ENCODE measurements at places on chromosomes 1 and 21.

DNA sequence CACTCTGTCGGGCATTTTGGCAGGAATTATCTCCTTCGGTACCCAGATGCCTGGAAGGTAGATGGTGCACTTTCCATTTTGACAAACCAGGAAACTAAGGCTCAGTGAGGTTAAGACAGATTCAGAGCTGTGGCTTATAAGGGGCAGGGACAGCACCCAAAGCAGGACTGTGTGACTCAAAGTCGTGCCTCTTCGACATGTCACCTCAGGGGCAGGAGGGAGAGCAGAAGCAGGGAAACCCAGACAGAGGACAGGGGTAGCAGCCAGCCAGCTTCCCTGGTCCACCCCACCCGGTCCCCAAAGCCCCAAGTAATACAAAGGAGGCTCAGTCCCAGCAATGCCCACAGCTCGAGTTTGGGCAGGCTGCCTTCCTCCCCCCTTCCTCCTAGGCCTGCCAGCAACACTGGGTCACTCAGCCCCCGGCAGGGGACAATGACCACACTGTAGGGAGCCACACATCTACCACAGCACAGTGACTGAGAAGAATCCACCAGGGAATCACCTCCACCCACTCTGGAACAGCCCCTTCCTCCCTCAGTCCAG is 2.5 kb downstream of the RHOC start:
- no peak for DNase-seq

DNA sequence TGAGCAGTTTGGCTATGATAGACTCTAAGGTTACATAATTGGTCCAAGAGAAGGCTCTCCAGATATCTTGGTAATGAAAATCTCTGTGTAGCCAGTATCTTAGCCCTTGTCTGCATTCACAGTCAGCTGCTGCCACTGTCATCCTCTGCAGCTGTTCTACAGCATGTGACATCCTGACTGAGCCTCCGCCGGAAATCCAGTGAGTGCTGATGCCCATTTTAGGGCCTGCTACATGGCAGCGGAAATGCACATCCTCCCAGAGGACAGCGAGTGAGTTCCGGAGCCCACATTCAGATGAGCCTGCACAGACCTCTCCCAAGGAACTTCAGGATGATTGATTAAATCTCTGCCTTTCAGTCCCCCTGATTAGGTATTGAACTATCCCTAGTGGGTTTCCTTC is 237.1 kb downstream of the HHIPL2 start:
- no peak for DNase-seq

GRCh38 chr1:171017426-171017825 is 73.3 kb upstream of the FMO3 start:
- DNase-seq = no peak

DNA sequence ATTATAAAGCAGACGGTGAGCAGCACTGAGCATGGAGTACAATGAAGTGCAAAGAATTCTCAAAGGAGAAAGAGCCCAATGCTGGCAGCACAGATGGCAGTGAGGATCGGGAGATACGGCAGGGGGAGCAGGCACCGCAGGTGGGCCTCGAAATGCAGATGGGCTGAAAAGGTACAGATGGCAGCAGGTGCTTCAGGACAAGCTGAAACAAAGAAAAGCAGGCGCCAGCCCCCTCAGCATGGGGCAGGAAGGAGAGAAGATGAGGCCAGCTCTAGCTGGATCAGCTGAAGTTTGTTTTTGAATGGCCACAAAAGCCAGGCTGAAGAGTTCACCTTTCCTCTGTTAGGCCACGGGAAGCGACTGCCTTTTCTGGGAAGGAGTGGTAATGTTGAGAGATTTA is 7.7 kb downstream of the CFAP298 start:
- DNase-seq = no peak

DNA sequence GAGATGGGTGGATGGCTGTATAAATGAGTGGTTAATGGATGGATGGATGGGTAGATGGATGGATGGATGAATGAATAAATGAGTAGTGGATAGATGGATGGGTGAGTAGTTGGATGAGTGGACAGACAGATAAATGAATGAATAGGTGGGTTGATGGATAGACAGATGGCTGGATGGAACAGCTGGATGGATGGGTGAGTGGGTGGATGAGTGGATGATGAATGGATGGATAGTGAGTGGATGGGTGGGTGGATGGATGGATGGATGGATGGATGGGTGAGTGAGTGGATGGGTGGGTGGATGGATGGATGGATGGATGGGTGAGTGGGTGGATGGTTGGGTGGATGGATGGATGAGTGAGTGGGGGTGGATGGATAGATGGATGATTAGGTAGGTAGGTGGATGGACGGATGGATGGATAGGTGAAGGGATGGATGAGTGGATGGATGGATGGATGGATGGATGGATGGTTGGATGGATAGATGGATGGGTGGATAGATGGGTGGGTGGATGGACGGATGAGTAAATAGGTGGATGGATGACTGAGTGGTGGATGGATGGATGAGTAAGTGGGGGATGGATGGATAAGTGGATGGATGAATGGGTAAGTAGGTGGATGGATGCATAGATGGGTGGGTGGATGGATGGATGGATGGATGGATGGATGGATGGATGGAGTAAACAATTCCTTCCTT is 246.6 kb downstream of the KAZN start:
- no peak for DNase-seq

DNA sequence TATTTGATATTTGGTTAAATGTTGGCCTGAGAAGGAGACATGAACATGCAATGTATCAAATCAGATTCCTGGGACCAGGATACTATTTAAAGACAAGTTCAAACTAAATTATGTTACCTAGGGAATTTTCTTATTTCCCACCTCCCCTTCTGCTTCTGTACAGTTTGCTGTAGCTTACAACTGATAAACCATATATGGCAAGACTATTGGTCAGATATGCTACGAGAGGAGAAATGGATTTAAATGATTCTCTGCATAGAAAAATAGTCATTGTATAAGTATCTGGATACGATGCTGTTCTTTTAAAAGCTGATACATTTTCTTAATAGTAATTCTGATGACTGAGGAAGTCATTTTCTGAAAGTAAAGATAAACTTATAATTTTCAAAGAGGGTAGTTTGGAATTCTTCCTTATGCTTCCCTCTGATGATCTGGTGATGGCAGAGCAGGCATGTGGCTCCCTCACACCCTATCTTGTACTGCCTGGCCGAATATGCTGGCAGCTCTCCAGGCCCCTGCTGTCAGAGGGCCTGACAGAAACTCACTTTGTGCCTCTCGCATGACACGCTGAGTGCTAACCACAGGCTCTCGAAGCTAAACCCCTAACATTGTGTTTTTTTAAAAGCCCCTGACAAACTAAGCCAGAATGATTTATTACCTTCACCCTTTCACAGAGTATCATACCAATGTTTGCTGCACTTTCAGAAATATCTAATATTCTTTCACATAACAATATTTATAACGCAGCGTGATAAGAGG is 19.4 kb downstream of the RRP15 start:
- no peak for DNase-seq

DNA sequence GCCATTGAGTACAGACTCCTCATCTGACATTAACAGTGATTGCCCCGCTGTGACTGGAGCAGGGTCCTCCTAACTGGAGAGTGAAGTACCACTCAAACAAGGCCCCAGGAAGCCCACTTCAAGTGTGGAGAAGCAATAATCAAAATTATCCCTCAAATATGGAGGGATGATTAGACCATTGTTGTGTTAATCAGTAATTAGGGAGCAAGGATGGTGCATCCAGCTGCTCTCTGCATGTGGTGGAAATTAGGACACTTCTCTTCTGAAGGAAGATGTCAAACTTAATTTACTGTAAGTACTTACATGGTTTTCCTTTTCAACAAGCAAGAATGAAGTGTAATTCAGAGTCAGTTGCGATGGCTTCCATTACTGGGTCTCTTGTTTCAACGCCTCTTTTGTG is 3.4 kb upstream of the ZP4 start:
- DNase-seq = no peak

DNA sequence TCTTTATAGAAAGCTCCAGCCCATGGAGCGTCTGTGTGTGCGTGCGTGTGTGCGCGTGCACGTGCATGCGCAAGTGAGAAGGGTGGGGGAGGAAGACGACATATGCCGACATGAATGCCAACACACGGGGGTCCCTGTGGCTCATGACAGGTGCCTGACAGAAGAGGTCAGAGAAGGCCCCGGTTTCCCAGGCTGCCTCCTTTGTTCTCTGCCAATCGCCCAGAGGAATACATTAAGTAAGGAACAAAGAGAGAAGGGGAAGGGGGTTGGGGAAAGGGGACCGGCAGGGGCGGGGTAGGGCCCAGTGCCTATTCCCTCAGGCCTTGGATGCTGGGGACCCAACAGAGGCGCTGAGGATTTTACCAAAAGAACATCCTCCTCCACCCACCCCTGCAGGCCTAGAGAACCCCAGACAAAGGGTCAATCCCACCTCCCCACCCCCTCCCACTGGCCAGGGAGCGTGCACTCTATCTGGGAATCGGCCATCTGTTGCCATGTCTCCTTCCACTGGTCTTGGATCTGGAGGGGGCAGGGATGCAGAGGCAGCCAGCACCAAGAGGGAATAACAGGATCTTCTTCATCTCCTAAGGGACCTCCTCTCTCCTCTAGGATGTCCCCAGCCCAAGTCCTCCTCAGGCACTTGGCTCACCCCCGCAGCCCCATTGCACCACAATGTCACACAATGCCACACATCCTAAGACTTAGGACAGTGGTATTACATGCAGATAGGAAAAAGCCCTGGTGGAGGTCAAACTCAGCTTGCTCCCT is 39.4 kb downstream of the PIK3C2B start:
- DNase-seq = no peak

DNA sequence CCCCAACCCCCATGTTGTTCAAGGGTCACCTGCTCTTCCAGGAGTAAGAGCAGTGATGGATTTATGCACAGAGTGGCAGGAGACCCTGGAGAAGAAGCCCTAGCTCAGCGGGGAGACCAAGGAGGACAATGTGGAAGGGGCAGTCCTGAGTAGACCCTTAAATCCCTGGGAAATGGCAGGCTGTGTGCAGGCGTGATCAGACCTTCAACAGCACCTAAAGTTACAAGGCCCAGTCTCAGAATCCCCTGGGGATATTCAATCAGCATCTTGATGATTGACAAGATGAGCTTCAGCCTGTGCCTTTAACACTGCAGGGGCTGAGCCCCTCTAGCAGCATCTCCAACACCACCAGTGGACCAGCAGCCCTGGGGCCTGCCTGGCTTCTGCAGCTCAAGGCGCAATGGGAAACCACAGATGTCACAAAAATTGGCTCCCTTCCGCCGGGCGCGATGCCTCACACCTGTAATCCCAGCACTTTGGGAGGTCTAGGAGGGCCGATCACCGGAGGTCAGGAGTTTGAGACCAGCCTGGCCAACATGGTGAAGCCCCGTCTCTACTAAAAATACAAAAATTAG is 60.4 kb downstream of the IRF2BP2 start:
- DNase-seq = no peak

Measured in HT-29 (cell line).